ENCODE measurements at places on chromosomes 2 and 18. TPM values are rescaled to one million over a fixed set of nuclear protein-coding genes. Genes with fewer than 3 reads are reported as not detected.

The PPM1G gene
- 68.0 TPM for total RNA-seq

The SLC4A5 gene
- total RNA-seq: 2.0 TPM

The NR4A2 gene
- not detected for total RNA-seq

The RAD51AP2 gene
- total RNA-seq: 0.37 TPM

The ORC4 gene
- total RNA-seq: 81.1 TPM

The PER2 gene
- 3.1 TPM for total RNA-seq

The PLGLB2 gene
- 5.3 TPM for total RNA-seq

The NAPG gene
- 34.0 TPM for total RNA-seq

The EML6 gene
- 3.5 TPM for total RNA-seq

The ODC1 gene
- total RNA-seq: 376 TPM

The CABYR gene
- total RNA-seq: 1.4 TPM

The CCDC141 gene
- 32.4 TPM for total RNA-seq

The TEKT4 gene
- not detected for total RNA-seq

The CYP27A1 gene
- total RNA-seq: 16.5 TPM
